Left renal pelvis (tissue), 4 donors: ENCODE measurements at places on chromosomes 4 and X.

- no peak for DNase-seq
Observed at GRCh38 chr4:182338746-182339145, 95.5 kb downstream of the TENM3 start.

DNA sequence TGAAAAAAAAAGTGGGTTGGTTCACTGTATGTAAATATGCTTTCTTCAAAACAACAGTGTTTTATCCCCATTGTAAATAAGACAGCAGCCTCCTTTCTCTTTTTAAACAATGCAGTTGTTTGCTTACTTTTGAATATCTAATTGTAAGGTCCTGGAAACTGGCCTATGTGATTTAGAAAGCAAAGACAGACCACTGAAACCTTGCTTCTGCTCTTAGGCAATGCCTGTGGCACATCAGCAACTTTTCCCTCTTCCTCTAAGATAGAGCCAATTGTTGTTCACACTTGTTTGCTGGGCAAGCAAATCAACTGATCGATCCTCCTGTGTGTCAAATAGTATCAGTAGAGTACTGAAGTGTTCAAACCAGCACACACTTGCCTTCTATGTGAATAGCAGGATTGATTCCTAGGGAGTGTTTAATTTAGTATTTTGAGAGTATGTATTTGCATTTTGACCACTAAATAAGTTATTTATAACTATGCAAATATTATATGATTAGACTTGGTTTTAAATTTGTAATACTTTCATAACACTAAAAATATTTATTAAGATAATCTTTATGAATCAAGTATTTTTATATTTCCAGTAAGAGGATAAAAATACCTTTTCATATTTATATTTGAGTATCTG lies 55.4 kb upstream of the GRPR start:
- DNase-seq = no peak

GRCh38 chrX:9647431-9647830 lies 118.2 kb downstream of the GPR143 start:
- DNase-seq = no peak

DNA sequence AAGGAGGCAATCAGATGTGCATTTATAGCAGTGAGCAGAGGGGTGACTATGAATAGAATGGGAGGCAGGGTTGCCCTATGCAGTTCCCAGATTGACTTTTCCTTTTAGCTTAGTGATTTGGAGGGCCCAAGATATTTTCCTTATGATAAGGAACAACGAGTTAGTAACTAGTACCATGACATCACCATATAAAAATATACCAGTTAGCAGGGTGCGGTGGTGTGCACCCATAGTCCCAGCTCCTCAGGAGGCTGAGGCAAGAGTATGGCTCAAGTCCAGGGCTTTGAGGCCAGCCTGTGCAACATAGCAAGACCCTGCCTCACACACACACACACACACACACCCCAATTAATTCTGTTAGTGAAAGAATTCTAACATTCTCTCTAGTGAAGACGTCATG lies 53.0 kb downstream of the IL13RA2 start:
- no peak for DNase-seq

DNA sequence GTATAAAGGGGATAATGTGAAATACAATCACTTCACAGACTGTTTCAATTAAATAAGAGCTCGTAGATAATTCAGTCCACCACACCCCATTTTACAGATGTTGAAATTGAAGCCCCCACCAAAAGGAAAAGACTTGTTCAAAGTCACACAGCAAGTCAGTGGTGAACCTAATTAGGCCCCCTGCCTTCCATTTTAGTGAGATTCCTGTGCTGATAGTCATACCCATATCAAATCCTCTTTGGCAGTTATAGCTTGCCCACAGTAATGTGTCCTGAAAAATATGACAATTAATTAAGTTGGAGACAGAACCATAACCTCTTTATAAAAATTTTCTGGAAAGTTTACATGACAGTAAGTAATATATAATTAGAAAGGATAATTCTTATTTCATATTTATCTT lies 58.0 kb downstream of the AR start:
- no peak for DNase-seq

DNA sequence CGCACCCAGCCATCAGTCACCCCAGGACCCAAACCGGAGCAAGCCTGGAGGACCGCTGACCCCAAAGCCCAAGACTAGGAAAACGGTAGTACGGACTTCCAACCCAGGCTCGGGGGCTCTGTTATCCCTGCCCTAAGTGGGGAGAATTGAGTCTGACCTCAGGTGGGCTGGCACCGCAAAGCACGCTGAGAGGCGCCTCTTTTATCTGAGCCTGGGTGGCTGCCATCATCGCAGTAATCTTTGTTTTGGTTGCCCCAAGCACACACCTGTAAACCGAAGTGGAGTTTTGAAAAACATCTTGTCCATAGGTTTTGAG lies 894 bp upstream of the SH3RF1 start:
- DNase-seq = no peak

GRCh38 chrX:140928739-140929138 lies 73.7 kb upstream of the SPANXB1 start:
- no peak for DNase-seq

DNA sequence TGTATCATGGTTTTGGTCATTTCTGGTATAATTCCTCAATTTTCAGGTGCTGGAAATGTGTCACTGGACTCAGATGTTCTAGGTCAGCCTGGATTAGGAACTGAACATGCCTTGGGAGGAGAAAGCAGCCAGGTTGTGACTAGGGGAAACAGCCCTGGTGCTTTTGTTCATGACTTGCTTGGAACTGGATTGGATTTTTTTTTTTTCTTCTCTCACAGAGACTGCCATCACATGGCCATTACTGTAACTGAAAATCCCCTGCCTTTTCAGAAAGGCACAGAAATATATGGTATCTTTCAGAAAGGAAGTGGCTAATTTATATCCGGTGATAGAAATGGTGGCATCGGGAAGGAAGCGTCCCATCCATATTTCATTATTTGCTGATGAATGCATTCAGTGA lies 34.6 kb downstream of the SEPTIN11 start:
- DNase-seq = no peak

DNA sequence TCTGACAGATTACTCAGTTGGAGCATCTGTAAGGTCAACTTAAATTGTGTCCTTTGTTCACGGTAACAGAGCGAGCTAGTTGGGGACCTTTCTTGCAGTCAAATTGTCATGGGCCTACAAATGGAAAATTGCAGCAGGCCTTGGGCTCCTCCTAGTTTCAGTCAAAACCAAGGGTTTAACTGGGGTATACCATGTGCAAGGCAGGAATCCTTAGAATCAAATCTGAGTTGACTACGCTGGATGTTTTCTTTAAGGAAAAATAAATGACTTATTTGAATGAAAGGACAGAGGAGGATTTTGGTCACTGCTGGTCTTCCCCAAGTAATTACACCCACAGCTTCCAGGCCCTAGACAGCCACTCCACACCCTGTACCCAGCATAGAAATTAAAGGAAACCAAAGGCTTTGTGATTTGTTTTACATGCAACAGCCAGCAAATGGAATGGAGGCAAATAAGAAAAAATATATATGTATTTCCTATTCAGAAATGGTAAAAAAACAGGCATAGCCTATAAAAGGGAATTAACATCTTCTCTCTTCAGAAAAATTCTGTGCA lies 307.1 kb downstream of the LDB2 start:
- no peak for DNase-seq

DNA sequence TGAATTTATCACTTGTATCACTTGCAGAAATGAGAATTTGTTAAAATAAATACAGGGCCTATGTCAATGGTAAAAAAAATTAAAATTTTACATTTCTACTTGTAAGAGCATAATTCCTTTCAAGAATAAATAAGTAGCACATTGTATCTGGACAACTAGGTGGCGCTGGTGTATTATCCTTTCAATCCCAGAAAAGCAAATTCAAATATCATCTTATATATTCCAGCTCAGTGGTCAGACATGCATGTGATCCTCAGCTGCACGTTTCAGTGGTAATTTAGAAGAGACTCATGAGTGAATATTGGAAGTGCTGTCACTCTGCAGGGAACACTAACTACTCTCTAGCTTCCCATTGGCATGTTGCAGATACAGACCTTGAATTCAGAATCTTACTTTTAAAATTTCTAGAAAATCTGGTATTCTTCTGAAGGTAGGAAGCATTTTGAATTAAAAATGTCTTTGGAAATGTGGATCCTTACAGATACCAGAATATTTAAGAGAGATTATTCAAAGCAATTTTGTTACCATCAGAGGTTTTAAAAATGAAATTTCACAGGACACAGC lies 1414.7 kb upstream of the TENM3 start:
- peak; percentile 51 for DNase-seq

DNA sequence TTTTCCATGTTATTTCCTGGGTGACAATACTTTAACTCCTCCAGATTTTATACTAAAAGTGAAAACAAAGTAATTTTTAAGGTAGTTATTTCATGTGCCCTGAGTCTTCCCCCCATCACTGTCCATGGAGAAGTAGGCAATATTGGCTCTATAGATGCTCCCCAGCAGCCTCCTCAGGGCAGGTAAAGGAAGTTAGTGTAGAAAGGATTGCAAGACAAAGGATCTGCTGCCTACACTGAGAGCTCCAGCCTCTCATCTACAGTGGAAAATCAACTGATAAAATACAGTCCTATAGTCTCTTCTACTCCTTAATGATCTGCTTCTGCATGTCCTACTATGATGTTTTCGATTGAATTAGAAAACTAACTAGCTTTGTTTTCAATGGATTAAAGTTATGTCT lies 8.5 kb downstream of the POU3F4 start:
- DNase-seq = no peak

- DNase-seq = no peak
Observed at GRCh38 chr4:164876700-164877324, at the start of gene APELA. Gene APELA (plus strand): TSS chr4:164877178. CDS start chr4:164877332, 154 bp downstream.

- no peak for DNase-seq
Observed at GRCh38 chr4:141871086-141871770, 234.8 kb downstream of the IL15 start.

DNA sequence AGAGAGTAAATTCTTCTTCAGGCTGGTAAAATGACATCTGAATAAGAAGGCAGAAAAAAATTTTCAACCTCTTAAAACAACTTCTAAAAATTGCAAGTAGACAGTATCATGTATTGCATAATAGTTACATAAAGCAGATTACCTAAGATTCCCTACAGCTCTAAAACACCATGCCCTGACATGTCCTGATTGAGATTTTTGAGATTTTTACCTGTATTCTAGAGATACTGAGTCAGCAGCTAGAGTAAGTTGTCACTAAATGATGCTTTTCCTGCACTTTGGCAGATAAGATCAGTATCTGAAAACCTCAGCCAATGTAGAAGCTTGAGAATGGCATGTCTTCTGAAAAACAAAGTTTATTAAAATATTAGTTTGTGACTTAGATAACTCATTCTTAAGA lies 713.6 kb downstream of the CCSER1 start:
- DNase-seq = no peak

DNA sequence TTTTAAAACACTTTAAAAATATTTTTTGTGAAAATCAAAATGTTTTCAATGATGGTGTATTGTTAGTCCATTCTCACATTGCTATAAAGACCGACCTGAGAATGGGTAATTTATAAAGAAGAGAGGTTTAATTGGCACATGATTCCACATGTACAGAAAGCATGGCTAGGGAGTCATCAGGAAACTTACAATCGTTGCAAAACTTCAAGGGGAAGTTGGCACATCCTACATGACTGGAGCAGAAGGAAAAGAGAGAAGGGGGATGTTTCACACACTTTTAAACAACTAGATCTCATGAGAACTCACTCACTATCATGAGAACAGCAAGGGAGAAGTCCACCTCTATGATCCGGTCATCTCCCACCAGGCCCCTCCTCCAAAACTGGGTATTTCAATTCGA lies 110.7 kb downstream of the TMEM47 start:
- DNase-seq = no peak

DNA sequence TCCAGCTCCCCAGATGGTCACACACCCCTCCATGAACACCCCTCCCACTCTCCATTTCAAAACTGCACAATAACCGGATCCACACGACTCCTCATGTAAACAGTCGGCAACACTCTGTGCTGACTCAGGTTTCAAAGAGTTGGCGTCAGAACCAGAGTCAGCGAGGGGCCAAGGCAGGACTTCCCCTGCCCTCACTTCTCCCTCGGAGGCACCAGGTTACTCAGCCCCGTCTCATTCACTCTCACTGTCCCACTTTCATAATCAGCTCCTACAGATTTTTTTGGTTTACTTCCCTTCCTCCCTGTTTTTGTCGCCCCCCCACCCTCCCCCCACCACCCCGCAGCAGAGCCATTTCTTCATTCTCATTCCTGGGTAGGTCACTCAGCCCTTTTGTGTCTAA lies 2.7 kb upstream of the TIMP1 start:
- DNase-seq = no peak

DNA sequence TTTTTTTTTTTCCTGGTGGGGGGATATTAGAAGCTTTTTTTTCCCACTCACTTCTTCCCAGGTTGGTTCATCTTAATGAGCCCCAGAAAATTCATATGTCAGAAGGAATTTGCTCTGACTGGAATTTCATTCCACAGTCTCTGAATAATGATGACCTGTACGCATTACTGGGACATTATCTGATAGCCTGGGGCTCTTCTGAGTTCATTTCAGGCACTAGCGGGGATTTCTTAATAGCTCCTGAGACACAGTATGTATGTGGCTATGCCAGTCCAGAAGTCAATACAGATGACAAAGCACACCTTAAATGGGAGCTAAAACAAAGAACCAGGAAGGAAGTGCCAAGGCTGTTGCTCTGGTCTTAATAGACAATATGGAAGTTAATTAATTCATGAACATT lies 295.2 kb upstream of the IGFBP7 start:
- no peak for DNase-seq

- DNase-seq = no peak
Observed at GRCh38 chrX:63750811-63751210, 34.2 kb downstream of the ARHGEF9 start.

GRCh38 chrX:15890463-15890862 lies 35.9 kb upstream of the AP1S2 start:
- DNase-seq = no peak

GRCh38 chr4:37555322-37555721 lies 130.9 kb downstream of the RELL1 start:
- DNase-seq = no peak

DNA sequence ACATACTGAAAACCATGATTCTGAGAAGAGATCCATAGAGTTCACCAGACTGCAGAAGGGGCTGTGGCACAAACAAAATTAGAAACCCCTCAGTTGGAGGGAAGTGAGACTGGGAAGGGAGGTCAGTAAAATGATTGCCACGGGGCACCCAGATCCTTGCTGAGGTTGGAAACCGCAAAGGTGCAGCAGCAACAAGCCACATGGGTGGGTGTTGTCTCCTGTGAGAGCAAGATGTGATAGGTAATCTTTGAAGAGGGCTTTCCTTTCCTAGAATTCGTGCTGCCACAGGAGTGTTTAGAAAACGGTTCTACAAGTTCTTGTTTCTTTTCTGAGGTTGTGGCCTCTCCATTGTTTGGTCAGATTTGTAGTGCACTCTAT lies 85.5 kb downstream of the NFKB1 start:
- no peak for DNase-seq
